ENCODE measurements at places on chromosomes 5 and 9. TPM values are rescaled to one million over a fixed set of nuclear protein-coding genes. Genes with fewer than 3 reads are reported as not detected.

Gene CDX1
- 46.9 TPM for polyA plus RNA-seq

Gene SPINK7
- not detected for polyA plus RNA-seq

Gene PKN3
- polyA plus RNA-seq, result 3.7 TPM

Gene SLC34A1
- polyA plus RNA-seq, result 0.33 TPM

Gene SLC6A19
- 5.8 TPM for polyA plus RNA-seq

Gene CEL
- polyA plus RNA-seq, result 6.6 TPM

Gene PCDHGA7
- not detected for polyA plus RNA-seq

Gene PRSS3
- polyA plus RNA-seq, result 1.5 TPM

Data from hepatocyte (in vitro differentiated cells).